ENCODE measurements at places on chromosomes 11 and 22. TPM values are rescaled to one million over a fixed set of nuclear protein-coding genes. Genes with fewer than 3 reads are reported as not detected.

The CD3D gene
- 5.7 TPM for total RNA-seq

The TENM4 gene
- 7.7 TPM for total RNA-seq

DNA sequence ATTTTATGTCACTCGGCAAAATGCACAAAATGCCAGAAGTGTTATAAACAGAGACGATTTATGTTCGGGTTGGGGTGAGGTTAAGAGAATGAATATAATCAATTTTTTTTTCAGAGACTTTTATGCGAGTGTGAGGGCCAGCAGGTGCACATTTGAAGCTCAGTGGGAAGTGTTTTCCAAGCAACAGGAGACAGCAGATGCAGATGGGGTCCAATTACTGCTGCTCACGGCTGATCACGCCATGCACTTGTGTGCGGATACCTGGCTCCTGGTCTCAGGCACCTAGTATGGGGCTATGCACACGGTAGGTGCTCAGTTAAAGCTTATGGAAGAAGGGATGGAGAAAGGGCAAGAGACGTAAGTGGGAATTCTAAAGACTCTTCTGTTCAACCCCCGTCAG, 249.1 kb downstream of the MIAT start:
- peaks cover 8% of the 10 kb centered on the region for H3K4me1 ChIP-seq
- no peaks in the 10 kb centered on the region for H3K27me3 ChIP-seq
- no peak for DNase-seq

GRCh38 chr11:59765068-59765735, 10.0 kb downstream of the STX3 start:
- H3K4me3 ChIP-seq = no peak overlapping the region
- DNase-seq = no peak
- H3K36me3 ChIP-seq = no peaks in the 10 kb centered on the region
- H3K27me3 ChIP-seq = no peaks in the 10 kb centered on the region
- H3K4me1 ChIP-seq = no peaks in the 10 kb centered on the region
- no peak overlapping the region for H3K27ac ChIP-seq

DNA sequence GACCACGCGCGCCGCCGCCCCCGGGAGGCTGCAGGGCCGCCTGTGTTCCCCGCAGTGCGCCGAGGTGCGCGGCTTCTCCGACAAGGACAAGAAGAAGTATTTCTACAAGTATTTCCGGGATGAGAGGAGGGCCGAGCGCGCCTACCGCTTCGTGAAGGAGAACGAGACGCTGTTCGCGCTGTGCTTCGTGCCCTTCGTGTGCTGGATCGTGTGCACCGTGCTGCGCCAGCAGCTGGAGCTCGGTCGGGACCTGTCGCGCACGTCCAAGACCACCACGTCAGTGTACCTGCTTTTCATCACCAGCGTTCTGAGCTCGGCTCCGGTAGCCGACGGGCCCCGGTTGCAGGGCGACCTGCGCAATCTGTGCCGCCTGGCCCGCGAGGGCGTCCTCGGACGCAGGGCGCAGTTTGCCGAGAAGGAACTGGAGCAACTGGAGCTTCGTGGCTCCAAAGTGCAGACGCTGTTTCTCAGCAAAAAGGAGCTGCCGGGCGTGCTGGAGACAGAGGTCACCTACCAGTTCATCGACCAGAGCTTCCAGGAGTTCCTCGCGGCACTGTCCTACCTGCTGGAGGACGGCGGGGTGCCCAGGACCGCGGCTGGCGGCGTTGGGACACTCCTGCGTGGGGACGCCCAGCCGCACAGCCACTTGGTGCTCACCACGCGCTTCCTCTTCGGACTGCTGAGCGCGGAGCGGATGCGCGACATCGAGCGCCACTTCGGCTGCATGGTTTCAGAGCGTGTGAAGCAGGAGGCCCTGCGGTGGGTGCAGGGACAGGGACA, 2.7 kb downstream of the NLRP6 start:
- H3K4me1 ChIP-seq = peaks cover 34% of the 10 kb centered on the region
- no peaks in the 10 kb centered on the region for H3K36me3 ChIP-seq

GRCh38 chr22:17823226-17823625, 49.0 kb upstream of the BID start:
- peaks cover 90% of the 10 kb centered on the region for H3K36me3 ChIP-seq
- H3K27ac ChIP-seq = no peak overlapping the region
- H3K4me3 ChIP-seq = no peak overlapping the region
- no peaks in the 10 kb centered on the region for H3K4me1 ChIP-seq
- DNase-seq = no peak

GRCh38 chr11:83681906-83682610, 395.9 kb upstream of the CCDC90B start:
- H3K4me1 ChIP-seq = no peaks in the 10 kb centered on the region
- no peak for DNase-seq
- H3K27me3 ChIP-seq = no peaks in the 10 kb centered on the region
- peak overlapping the region; percentile 27 for H3K4me3 ChIP-seq

DNA sequence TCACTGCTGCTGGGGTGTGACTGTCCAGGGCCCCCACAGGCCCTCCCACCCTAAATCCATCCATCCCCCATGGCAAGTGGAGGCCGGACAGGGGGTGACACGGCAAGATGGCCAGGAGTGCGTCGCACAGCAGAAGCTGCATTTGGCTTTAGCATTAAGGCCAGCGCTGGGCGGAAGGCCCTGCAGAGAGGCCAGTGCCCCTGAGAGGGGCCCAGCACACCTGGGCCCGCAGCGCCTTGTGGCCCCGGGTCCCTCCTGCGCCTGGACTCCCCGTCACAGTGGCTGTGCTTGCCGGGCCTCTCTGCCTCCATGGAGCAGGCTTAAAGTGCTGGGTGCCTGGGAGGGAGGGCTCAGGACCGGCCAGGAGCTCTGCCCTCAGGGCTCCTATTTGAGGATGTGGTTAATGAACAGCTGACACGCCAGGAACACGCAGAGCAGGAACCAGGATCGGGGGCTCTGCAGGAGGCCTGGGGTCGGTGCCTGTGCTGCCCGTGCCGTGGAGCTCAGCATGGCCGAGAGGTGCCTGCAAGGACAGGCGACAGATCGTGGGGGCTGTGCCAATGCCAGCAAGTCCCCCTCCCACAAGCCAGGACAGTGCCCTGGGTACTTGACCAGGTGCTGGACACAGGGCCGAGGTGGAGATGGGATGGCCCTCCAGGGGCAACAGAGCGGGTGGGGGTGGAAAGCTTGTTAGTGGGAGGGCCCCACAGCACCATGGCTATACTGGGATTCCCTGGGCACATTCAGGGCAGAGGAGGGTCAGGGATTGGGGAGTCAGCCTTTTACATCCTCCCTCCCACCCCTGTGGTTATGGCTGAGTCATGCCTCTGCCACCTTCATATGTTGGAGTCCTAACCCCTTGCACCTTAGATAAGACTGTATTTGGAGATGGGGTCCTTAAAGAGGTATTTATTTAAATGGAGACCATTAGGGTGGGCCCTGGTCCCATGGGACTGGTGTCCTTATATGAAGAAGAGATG, 30.9 kb upstream of the CARS1 start:
- peaks cover 11% of the 10 kb centered on the region for H3K4me1 ChIP-seq
- no peak overlapping the region for H3K4me3 ChIP-seq
- peaks cover 7% of the 10 kb centered on the region for H3K27me3 ChIP-seq

GRCh38 chr11:80415580-80415979, 974.8 kb upstream of the TENM4 start:
- no peaks in the 10 kb centered on the region for H3K4me1 ChIP-seq
- no peak overlapping the region for H3K4me3 ChIP-seq
- H3K27ac ChIP-seq = no peak overlapping the region
- no peak for DNase-seq
- H3K36me3 ChIP-seq = no peaks in the 10 kb centered on the region
- H3K27me3 ChIP-seq = no peaks in the 10 kb centered on the region

DNA sequence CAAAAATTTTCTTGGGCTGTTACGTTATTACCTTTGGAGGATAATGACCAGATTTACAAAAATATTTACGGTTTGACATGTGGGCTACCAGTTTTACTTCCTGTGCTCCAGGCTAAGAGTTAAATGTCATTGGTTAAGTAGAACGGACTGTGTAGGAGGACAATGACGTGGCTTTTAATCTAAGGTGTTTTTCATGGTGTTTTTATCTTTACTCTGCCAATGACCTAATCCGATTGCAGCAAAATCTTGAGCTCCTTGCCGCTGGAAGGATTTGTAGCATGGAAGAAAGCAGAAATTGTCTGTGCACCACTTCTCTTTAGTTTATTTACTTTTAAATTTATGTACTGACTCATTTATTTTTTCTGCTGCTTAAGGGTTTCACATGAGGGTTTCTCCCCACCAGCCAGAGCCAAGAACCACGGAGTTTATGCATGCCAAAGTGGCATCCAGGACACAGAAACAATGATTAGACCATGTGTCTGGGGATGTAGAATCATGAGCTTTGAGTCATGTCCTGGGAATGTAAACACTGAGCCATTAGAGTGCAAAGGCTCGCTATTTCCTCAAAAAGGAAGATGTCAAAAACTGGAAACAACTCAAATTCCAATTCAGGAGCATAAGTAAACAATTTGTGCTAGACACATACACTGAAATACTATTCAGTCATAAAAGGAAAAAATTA, 1.9 kb upstream of the CARD16 start:
- H3K36me3 ChIP-seq = no peaks in the 10 kb centered on the region
- no peak overlapping the region for H3K4me3 ChIP-seq
- no peaks in the 10 kb centered on the region for H3K27me3 ChIP-seq
- no peak for DNase-seq
